ENCODE measurements at places on chromosomes 5 and 9. TPM values are rescaled to one million over a fixed set of nuclear protein-coding genes. Genes with fewer than 3 reads are reported as not detected.

The PHF24 gene
- polyA plus RNA-seq = 10.5 TPM

The TEX48 gene
- not detected for polyA plus RNA-seq

The ANKRD33B gene
- 4.2 TPM for polyA plus RNA-seq

The ABLIM3 gene
- 4.1 TPM for polyA plus RNA-seq

The INSL4 gene
- polyA plus RNA-seq = not detected

The CDC14B gene
- polyA plus RNA-seq = 4.8 TPM

The PTGDS gene
- 135 TPM for polyA plus RNA-seq

The SH3RF2 gene
- not detected for polyA plus RNA-seq

The ENTREP1 gene
- 3.5 TPM for polyA plus RNA-seq

The TRAF1 gene
- not detected for polyA plus RNA-seq

The FAM153A gene
- polyA plus RNA-seq = 8.3 TPM

The FOXD4L3 gene
- polyA plus RNA-seq = not detected

The FOXD4 gene
- not detected for polyA plus RNA-seq

The CBY3 gene
- polyA plus RNA-seq = not detected

The GABRP gene
- polyA plus RNA-seq = 0.38 TPM

The MARVELD2 gene
- polyA plus RNA-seq = 0.66 TPM

The OR1J4 gene
- not detected for polyA plus RNA-seq

The OGN gene
- polyA plus RNA-seq = 13.1 TPM

The MEIKIN gene
- 0.85 TPM for polyA plus RNA-seq

The COL23A1 gene
- 2.1 TPM for polyA plus RNA-seq

The OTP gene
- polyA plus RNA-seq = not detected

The GRM6 gene
- 0.05 TPM for polyA plus RNA-seq

The AP3B1 gene
- 19.8 TPM for polyA plus RNA-seq

The SNCB gene
- polyA plus RNA-seq = 6.9 TPM

The SLC1A1 gene
- 10.8 TPM for polyA plus RNA-seq

The AGPAT2 gene
- polyA plus RNA-seq = not detected

The FOXD4L5 gene
- polyA plus RNA-seq = not detected

The CFAP90 gene
- polyA plus RNA-seq = 6.3 TPM

The PCDHA8 gene
- not detected for polyA plus RNA-seq

The STPG3 gene
- not detected for polyA plus RNA-seq
